ENCODE measurements at places on chromosomes 7 and 10.

GRCh38 chr10:62924344-62924748 lies 108.2 kb upstream of the EGR2 start:
- no peak for DNase-seq

DNA sequence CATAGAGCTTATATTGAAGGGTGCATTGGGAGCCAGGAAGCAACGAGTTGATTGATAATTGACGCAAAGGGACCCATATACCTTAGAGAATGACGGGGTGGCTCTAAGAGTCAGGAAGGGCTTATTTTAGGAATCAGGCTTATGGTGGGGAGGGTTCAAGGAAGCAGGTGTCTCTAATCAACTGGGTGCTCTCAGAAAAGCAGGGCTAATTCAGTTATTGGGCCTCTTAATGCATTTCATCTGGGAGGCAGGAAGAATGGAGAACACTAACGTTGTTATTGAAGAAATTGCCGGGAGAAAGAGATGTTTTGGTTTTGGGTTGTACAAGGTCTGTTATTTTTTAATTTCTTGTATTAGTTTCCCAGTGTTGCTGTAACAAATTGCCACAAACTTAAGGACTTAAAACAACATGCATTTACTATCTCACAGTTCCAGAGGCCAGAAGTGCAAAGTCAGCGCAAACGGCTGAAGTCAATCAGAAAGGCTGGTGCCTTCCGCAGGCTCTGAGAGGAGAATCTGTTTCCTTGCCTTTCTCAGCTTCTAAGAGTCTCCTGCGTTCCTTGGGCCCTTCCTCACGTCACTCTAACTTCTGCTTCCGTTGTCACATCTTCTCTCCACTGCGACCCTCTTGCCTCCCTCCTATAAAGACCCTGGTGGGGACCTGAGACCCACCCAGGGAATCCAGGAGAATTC lies 328.4 kb upstream of the C7orf33 start:
- no peak for DNase-seq

DNA sequence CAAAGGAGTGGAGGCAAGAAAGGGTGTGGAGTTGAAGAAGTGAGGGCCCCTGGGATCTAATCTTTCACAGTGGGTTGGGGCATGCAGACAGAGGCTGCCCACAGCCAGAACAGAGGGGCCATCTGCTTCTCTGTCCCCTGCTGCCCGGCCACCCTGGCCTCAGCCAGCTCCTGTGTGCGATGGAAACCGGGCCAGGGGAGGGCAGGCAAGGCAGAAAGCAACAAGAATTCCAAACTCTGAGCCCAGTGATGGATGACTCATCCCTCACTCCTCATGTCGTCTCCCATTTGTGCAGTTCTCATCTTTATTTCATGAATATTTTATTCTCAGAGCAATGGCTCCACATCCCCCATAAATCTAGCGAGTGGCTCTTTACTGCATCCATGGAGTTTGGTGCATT lies 757.1 kb downstream of the GRID1 start:
- no peak for DNase-seq

- no peak for DNase-seq
Measured at GRCh38 chr7:55477781-55478374, 94.4 kb downstream of the VOPP1 start.

DNA sequence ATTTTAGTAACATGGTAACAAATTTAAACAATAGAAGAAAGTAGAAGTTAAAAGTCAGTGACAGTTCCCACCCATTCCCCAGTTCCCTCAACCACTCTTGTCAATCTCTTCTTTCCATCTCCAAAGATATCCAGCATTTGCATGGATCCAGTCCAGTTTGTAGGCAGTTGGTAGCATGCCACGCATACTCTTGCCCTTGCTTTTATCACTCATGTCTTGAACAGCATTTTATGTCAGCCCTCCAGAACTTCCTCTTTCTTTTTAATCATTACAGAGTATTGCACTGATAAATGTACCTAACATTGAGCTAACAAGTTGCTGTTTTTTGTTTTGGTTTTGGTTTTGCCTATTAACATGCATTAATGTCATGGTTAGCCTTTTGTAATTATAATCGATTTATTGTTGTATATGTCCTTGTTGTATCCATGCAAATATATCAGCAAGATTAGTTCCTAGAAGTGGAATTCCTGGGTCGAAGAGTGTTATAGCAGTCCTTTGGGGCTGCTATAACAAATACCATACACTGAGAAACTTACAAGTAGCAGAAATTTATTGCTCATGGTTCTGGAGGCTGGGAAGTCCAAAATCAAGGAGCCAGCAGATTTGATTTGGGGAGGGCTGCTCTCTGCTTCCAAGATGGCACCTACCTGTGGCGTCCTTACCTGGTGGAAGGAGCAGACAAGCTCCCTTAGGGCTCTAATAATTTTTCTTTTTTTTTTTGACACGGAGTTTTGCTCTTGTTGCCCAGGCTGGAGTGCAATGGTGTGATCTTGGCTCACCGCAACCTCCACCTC lies 25.7 kb downstream of the CHST3 start:
- no peak for DNase-seq
